ENCODE measurements at places on chromosomes 1 and 21.

DNA sequence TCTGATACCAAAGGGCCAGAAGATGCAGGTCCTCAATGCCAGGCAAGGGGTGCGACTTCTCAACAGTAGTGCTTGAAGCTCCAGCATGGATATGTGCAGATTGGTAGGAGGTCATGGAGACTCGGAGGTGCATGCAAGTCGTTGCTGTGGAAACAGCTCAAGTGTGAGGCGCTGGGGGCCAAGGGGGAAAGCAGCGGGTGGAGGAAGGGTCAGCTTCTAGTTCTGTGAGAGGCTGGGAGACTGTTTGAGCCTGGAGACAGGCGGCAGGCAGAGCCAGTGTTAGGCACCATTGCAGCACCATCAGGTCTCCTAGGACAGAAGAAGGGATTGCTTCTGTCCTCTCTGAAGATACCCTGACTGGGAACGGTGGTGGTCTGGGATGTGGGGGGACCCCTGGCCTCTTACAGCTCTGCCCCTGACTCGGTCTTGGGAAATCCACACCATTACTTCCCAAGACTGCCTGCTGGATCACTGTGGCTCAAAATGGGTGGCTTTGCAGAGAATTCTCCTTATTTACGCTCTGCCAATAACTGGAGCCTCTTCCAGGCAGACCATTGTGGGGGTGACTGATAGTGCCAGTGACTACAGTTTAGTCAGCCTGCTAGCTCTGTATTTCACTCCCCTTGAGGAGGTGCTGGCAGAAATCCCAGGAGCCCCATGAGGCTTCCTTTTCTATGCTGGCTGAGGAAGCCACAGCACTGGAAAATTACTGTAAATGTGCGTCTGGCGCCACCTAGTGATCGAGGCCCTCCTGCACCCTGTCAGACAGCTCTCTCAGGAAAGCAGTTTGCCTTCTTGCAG, 46.3 kb upstream of the VANGL1 start:
- peak overlapping the region; percentile 1 for H3K27ac ChIP-seq
- peaks cover 20% of the 10 kb centered on the region for H3K4me1 ChIP-seq
- H3K27me3 ChIP-seq: no peaks in the 10 kb centered on the region
- no peaks in the 10 kb centered on the region for H3K36me3 ChIP-seq
- peak; percentile 97 for DNase-seq
- no peak overlapping the region for H3K4me3 ChIP-seq

GRCh38 chr21:44444286-44444931, 10.9 kb upstream of the LRRC3 start:
- H3K4me3 ChIP-seq: no peak overlapping the region
- H3K27me3 ChIP-seq: peaks cover 12% of the 10 kb centered on the region
- H3K4me1 ChIP-seq: no peaks in the 10 kb centered on the region
- H3K27ac ChIP-seq: no peak overlapping the region
- H3K36me3 ChIP-seq: no peaks in the 10 kb centered on the region

DNA sequence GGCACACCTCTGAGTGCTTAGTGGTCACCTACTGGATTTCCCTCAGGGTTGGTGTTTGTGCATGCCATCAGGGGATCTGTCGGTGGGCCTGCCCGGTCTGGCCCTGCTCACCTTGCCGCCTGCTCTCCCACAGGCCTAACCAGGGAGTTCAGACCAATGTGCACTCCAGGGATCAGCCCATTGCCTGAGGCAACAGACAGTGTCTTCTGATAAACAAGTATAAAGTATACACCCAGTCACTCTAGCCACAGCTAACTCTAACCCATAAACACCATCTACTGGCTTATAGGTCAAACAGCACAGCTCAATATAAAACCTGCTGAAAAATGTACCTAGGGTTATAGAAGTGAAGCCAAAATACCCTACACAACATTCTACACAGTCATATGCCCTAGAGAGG, 1300.0 kb downstream of the PLA2G4A start:
- no peaks in the 10 kb centered on the region for H3K27me3 ChIP-seq
- peaks cover 18% of the 10 kb centered on the region for H3K4me1 ChIP-seq
- H3K36me3 ChIP-seq: no peaks in the 10 kb centered on the region
- H3K27ac ChIP-seq: no peak overlapping the region
- no peak overlapping the region for H3K4me3 ChIP-seq

DNA sequence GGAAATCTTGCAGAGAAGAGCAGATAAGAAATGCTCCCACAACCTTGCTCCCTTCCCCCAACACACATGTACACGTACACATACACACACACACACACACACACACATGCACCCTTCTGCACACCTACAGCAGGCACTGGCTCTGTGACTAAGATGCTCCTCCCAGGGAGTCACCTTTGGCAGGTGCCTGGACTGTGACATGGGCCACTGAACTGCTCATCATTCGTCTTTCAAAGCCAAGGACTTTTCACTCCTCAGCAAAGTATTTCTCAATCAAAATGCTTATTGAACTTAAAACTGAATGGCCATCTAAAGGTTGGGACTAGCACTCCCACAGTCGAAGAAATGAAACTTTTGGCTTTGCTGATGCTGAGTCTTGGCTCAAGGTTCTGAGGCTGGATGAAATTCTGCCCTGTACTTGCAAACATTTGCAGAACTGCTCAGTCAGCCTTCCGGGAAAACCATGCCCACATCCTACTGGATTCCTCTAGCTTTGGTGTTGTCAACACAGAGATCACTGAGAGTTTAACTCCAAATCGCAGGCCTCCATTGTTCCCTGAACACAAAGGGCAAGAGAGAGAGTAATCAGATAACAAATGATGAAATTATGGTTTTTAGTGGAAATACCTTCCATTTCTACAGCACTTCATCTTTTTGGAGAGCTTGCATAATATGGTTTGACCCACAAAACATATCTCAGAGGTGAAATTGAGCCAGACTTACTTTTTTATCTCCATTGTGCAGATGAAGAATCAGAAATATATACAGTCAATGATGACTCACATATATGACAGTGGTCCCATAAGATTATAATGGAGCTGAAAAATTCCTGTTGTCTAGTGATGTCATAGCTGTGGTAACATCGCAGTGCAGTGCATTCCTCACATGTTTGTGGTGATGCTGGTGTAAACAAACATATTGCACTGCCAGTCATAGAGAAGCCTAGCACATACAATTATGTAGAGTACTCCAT, 72.4 kb upstream of the BCAR3 start:
- peak; percentile 80 for DNase-seq
- peaks cover 11% of the 10 kb centered on the region for H3K36me3 ChIP-seq
- H3K4me3 ChIP-seq: no peak overlapping the region
- H3K27me3 ChIP-seq: no peaks in the 10 kb centered on the region
- H3K27ac ChIP-seq: peak overlapping the region; percentile 94
- peaks cover 71% of the 10 kb centered on the region for H3K4me1 ChIP-seq

- DNase-seq: no peak
- H3K4me1 ChIP-seq: no peaks in the 10 kb centered on the region
- no peaks in the 10 kb centered on the region for H3K27me3 ChIP-seq
- no peak overlapping the region for H3K4me3 ChIP-seq
Observed at GRCh38 chr1:181525104-181525721, 41.9 kb downstream of the CACNA1E start.

- no peak overlapping the region for H3K27ac ChIP-seq
- peak overlapping the region; percentile 60 for H3K4me3 ChIP-seq
- no peaks in the 10 kb centered on the region for H3K27me3 ChIP-seq
- DNase-seq: peak; percentile 85
- H3K4me1 ChIP-seq: peaks cover 2% of the 10 kb centered on the region
Observed at GRCh38 chr1:234114648-234115307, 210.3 kb downstream of the SLC35F3 start.
